NCI-H2107 (cell line): ENCODE measurements at places on chromosomes 2 and 18.

- DNase-seq: no peak
These were observed 57.2 kb downstream of the LBH start for GRCh38 chr2:30288561-30288960.

- no peak for DNase-seq
These were observed 100.6 kb upstream of the MSH2 start for GRCh38 chr2:47302308-47302707.

DNA sequence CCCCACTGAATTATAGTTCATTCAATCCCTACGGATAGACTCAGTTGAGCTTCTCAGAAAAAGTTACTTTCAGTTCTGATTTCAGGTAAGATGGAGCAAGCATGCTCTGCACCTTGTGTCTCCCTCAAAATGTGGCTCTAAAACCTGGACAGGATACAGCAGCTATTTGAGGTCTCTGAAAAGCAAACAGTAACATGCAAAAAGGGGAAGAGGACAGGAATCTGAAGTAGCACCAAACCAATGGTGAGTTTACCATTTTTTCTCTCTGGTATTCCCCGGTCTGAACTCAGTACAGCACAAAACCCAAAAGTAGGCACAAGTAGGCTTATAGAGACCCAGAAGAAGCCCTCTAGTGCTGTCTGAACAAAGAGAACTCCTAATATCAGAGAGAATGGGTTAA, 34.1 kb downstream of the LANCL1 start:
- DNase-seq: no peak

DNA sequence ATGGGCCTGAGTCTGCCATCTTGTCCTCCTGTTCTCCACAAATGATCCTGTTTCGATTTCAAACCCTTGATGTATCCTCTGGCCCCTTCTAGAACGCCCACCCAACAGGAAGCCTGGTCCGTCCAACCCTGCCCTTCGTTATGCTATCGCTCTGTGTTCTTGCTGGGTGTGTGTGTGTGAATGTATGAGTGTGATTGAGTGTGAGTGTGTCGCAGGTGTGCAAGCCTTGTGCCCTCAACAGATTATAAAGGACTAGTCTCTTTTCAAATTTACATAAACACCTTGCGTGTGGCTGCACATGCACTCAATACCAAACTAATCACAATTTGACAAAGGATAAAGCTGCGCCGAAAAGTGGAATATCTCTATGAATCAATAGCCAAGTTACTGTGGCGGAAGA, 149.5 kb upstream of the SALL3 start:
- no peak for DNase-seq

DNA sequence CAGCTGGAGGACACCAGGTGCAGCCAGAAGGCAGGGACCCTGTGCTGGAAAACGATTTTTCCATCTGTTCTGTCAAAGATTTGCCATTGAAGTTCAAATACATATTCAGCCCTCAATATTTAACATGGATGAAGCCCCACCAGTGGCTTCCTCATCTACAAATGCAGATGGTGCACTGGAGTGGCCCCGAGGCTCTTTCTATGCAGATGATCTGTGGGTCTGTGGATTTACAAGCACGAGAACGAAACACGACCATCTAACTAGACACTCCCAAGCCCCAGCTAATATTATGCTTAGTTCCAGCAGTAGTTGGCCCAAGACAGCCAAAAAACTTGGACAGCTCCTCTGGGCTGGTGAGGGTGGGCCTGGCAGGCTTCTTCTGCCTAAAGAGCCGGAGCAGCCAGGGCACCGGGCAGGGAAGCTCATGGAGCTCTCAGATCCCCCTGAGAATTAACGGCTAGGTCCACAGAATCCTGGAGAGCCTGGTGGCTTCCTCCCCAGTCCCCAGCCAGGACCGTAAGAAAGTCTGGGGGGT, 9.2 kb upstream of the IL1R2 start:
- DNase-seq: no peak

GRCh38 chr18:63970809-63971205, 926 bp downstream of the SERPINB8 start:
- DNase-seq: no peak

GRCh38 chr2:10534514-10535250, 86.6 kb upstream of the ODC1 start:
- DNase-seq: no peak

DNA sequence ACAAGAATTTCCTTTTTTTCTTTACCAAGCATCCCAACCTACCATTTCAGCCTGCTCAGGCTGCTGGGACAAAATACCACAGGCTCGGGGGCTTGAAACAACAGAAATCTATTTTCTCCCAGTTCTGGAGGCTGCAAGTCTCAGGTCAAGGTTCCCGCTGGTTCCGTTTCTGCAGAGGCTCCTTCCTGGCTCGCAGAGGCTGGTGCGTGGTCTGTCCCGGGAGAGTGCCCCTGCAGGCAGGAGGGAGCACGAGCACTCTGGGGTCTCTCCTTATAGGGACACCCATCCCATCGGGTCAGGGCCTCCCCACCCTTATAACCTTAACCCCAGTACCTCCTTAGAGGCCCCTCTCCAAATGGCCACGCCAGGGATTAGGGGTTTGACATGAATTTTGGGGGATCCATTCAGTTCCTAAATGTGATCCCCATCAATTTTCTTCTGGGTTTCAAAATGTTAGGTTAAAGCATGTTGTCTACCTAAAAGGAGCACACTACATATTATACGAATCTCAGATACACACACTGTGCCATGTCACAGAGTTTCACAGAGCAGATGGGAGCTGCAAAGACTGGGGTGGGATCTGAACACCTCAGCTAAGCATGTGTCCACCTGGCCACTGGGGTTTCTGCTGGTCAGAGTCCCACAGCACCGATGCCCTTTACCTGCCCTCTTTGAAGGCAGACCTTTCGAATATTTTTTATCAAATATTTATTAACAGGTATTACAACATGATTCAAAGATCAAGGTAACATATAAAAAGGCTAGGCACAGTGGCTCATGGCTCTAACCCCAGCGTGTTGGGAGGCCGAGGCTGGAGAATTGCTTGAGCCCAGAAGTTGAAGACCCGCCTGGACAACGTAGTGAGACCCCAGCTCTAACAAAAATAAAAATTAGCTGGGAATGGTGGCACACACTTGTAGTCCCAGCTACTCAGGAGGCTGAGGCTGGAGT, 17.6 kb upstream of the ADI1 start:
- no peak for DNase-seq

- no peak for DNase-seq
These were observed 40.9 kb downstream of the UGP2 start for GRCh38 chr2:63882395-63883105.

DNA sequence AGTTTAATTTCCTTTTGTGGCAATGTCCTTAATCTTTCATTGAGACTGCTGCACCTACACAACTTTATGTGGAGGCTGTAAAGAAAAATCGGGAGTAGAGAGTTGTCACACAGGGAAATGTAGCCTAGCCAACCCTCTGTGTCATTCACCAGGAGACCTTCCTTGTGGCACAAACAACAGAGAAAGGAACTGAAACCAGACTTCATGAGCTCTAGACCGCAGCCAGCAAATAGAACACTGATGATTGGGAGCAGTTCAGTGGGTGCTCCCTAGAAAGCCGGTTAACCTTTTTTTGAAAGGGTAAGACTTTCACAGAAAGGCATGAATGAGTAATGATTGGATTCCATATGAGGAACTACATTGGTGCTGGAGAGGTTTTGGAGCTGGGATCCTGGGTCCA, 1752.4 kb upstream of the CELF4 start:
- DNase-seq: no peak

DNA sequence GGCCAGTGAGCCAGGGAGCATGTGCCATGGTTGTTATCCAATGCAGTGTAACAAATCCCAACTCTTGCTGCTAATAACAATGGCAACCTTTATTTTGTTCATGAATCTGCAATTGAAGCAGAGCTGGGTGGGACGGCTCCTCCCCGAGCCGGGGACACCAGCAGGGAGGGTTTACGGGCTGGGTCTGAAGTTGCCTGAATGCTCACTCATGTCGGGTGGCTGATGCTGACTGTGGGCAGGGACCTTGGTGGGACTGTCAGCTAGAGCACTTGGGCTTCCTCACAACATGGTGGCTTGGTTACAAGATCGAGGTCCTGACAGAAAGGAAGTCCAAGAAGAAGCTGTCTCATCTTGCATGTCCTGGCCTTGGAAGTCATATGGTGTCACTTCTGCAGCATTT, 264.5 kb downstream of the NDUFA10 start:
- no peak for DNase-seq

- no peak for DNase-seq
These were observed 173.5 kb upstream of the SIX2 start for GRCh38 chr2:45182667-45183295.

DNA sequence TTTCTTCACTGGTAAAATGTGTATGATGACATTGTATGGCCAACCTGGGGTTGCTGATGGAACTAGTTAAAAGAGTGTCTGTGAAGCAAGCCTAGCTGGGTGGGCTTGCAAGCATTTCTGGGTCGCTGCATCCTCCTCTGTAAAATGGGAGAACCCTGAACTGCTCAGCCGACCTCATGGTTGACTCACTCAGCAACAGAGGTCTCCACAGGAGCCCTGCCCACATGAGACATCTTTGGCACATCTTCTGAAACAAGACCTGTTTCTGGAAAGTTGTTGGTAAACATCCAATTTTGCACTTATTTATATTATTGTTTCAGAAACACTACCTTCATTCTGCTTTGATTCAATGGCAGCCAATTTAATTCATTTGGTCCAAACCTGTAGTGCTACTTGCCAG, 52.6 kb downstream of the BCL11A start:
- no peak for DNase-seq

DNA sequence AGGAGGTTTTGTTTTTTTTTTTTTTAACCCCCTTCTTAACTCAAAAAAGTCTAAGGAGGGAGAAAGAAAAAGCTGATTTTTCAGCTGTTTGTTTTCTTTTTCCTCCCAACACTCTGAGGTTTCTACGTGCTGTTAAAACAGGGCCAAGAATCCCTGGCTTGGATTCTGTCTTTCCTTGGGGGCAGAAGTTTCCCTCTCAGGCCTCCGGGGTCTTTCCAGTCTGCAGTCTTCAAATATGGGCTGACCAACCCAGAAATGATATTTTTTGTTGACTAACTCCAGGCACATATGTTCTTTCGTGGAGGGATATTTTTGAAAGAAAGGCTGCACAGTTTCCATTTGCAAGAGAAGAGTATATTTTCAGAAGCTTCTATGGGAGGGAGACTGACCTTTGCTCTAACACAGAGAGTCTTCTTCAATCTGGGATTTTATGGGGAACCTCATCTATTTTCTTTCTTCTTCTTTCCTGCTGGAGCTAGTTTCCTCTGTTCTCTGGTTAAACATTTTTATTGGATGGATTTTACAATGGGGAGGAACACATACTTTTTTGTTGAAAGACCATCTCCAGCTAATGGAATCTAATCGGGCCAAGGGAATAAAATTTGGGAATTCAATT, 93.3 kb upstream of the SPRED2 start:
- DNase-seq: no peak

DNA sequence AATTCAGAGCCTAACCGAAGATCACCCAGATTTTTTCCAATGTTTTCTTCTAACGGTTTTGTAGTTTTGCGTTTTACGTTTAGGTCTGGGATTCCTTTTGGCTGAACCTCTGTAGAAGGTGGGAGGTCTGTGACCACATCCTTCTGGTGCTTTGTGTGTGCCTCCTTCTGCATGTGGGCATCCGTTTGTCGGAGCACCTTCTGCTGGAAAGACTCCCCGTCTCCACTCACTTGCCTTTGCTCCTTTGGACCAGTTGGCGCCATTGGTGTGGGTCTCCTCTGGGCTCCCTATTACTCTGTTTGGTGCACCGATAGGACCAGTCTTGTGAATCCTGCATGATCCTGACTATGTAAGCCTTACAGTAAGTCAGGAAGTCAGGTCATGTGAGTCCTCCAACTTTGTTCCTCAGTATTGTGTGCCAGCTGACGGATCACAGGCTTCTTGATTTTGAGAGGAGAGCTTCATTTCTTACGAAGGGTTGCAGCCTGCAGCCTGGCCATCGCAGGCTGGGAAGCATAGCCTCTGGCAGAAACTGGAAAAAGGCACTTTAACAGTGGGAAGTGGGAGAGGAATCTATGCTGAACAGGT, 13.6 kb downstream of the AQP12A start:
- DNase-seq: no peak

DNA sequence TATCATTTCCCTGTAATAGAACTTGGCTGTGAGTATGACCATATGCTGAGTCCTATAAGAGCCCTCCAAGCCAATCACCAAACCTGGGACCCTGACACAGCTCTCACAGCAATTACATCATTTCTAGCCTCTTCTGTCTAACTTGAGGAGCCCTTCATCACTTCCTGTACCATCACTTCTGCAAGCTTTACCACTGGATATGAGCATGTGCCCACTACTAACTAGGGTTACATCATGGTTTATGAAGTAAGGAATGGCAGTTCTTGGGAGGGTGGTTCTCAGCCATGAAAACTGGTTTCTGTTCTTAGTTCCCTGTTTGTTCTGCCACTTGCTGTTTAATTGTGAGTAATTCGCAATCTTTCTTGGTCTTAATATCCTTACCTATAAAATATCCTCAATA, 31.0 kb upstream of the EPB41L3 start:
- DNase-seq: no peak

- DNase-seq: no peak
These were observed 44.5 kb downstream of the TXNL1 start for GRCh38 chr18:56593906-56594305.

- DNase-seq: no peak
These were observed 188.5 kb upstream of the CELF4 start for GRCh38 chr18:37754141-37754540.

DNA sequence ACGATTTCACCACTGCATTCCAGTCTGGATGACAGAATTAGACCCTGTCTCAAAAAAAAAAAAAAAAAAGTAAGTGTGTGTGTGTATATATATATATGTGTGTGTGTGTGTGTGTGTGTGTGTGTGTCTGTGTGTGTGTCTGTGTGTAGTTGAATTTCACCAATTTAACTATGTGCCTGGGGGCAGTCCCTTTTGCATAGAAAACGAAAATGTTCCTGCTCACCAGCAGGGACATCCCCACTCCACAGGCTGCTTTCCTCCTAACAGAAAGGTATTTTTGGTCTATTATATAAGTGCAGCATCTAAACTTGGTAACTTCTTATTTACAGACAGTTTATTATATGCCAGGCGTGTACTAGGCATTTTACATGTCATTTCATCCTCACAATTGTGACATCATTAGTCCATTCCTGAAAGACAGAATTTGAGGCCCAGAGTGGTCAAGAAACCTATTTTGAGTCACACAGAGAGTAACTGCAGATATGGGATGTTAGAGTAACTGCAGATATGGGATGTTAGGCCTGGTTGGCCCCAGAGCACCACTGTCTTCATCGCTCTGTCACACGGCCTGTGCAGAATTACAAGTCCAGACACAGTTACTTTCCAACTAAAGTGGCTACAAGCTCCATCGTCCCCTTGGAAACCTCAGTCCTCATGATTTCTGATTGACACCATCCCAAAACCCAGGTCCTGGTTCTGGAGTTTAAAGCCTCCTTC, 9.3 kb upstream of the TTL start:
- DNase-seq: no peak

DNA sequence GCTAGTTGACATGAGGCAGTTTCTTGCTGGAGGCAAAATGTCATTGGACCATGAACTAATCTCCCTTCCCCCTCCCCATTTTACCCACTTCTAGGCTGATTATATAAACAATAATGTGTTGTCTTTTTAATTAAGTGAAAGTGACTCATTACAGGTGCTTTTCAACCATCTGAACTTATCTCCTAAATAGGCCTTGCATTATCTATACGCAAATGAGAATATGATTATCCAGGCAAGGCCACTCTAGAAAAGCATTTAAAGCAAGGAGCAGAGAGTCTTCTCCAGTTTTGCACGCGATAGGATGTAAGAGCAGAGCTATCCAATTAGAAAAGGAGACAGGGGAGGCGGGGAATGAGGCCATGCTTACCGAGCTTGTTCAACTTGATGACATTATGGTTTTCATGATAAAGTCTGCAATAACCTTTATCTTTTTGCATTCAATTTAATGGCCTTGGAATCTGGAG, 286.1 kb upstream of the SIX3 start:
- DNase-seq: no peak

- no peak for DNase-seq
These were observed 173.0 kb downstream of the PTGR3 start for GRCh38 chr18:75035928-75036327.
